GDM1 (cell line): ENCODE measurements at places on chromosomes 11 and 22.

- no peak for DNase-seq
Observed at GRCh38 chr11:6219359-6219758, 14.0 kb downstream of the C11orf42 start.

DNA sequence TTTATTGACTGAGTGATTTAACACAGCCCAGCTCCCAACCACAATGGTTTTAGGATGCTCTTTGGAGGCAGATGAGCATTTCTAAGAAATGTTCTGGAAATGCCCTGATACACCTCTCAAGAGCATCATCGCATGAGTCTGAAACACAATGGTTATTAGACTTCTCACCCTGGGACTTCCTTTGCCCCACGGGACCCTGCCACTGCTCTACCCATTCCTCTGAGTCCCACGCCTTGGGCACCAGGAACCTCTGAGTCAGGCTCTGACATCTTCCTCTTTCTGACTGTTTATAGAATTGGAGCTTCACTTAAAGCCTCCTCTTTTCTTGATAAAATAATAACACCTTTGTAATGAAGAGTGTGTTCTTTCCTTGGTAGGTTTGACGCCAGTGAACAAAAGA is 85.6 kb upstream of the PARVA start:
- DNase-seq = no peak

DNA sequence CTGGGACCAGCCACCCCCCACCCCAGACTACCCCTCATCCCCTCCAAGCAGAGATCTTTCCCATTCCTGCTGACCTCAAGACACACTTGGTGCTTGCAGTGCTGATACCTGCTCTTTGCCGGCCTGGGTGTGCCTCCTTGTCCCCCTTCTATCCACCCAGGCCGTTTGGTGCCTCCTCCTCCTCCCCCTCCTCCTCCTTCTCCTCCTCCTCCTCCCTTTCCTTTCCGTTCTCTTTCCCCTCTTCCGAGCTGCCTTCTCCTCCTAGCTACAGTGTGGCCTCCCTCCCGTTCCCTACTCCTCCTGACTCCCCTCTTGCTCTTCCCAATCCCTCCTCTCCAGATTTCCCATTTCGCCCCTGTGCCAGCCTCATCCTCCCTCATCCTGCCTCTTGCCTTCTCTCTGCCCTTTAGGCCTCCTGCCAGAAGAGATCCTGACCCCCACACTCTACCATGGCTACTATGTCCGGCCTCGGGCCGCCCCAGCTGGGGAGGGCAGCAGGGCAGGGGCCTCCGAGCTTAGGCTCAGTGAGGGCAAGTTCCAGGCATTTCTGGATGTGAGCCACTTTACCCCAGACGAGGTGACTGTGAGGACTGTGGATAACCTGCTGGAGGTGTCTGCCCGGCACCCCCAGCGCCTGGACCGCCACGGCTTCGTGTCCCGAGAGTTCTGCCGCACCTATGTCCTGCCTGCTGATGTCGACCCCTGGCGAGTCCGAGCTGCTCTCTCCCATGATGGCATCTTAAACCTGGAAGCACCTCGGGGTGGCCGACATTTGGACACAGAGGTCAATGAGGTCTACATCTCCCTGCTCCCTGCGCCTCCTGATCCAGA is 712 bp downstream of the HSPB2 start:
- no peak for DNase-seq

GRCh38 chr11:132094598-132094997 is 724.2 kb downstream of the NTM start:
- no peak for DNase-seq

GRCh38 chr22:47294576-47294975 is 532.1 kb downstream of the TBC1D22A start:
- DNase-seq = no peak

DNA sequence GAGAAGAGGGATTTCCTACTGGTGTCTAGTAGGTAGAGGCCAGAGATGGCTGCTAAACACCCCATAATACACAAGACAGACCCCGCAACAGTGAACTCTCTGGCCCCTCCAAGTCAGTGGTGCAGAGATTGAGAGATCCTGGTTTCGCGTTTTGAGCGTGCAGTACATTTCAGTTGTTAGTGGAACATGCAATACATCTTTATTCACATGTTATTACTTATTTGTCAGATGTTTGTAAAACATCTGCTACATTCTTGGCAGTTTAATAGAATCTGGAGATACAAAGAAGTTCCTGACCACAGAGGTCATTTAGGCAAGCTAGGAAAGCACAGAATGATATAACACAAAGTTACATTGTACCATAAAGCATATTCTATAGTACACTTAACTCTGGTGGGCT is 41.5 kb downstream of the ST3GAL4 start:
- DNase-seq = no peak

DNA sequence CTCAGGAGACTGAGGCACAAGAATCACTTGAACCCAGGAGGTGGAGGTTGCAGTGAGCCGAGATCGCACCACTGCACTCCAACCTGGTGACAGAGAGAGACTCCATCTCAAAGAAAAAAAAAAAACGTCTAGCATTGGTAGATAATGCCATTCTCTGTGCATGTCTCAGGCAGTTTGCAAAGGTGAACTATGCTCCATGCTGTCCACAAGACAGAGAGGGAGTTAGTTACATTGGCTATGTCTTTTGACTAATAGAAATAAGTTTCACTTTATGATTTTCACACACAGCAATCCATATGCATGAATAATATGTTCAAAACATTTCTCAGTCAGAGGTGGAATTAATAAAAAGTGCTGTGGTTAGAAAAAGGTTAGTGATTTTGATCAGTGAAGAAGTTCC is 591.4 kb downstream of the ETS1 start:
- no peak for DNase-seq

GRCh38 chr22:41913040-41913719 is 1.7 kb downstream of the SHISA8 start:
- DNase-seq = no peak

DNA sequence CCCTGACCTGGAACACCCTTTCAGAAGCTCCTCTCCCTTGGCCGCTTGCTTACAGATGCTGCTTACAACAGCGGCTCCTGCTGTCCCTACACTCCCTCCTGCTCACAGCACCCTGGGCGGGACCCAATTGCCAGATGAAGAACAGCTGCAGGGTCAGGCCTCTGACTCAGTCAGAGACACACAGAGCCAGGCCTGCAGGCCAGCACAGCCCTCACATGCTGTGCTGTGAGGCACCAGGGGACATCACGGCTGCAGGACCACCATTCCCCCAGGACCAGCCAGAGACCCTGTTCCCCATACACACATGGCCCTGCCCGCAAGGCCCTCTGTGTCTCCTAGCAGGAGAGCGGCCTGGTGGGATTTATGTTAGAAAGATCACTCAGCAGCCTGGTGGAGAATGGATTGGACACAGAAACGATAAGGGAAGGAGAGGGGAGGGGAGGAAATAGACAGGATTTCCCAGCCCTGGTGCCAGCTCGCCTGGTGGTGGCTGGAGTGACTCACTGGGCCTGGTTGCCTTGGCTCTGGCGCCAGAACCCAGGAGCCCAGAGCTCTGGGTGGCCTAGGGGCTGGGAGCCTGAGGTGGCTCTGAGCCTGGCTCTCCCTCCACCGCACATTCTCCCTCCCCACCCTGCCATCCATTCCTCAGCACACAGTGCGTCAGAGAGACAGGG is 6.7 kb downstream of the CAPN5 start:
- DNase-seq = no peak

GRCh38 chr22:33921525-33922348 is 1.5 kb upstream of the LARGE1 start:
- no peak for DNase-seq

GRCh38 chr11:36500315-36500721 is 9.8 kb downstream of the TRAF6 start:
- DNase-seq = no peak

DNA sequence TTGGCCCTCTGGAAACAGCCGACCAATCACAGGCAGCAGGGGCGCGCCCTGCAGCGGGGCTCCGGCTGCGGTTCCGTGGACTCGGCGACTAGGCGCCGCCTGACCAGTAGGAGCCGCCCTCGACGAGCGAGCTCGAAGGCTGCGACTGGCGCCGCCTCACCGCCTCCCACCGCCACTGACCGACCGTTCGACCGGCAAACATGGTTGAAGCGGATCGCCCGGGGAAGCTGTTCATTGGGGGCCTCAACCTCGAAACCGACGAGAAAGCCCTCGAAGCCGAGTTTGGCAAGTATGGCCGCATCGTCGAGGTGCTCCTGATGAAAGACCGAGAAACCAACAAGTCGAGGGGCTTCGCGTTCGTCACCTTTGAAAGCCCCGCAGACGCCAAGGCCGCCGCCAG is at the start of gene RBMXL2:
Gene RBMXL2 (plus strand): TSS at position 78 of the 400 bp plus-strand sequence. CDS start 123 bp downstream, at position 201.
- no peak for DNase-seq

GRCh38 chr11:60375316-60375715 is 3.0 kb upstream of the MS4A7 start:
- no peak for DNase-seq

DNA sequence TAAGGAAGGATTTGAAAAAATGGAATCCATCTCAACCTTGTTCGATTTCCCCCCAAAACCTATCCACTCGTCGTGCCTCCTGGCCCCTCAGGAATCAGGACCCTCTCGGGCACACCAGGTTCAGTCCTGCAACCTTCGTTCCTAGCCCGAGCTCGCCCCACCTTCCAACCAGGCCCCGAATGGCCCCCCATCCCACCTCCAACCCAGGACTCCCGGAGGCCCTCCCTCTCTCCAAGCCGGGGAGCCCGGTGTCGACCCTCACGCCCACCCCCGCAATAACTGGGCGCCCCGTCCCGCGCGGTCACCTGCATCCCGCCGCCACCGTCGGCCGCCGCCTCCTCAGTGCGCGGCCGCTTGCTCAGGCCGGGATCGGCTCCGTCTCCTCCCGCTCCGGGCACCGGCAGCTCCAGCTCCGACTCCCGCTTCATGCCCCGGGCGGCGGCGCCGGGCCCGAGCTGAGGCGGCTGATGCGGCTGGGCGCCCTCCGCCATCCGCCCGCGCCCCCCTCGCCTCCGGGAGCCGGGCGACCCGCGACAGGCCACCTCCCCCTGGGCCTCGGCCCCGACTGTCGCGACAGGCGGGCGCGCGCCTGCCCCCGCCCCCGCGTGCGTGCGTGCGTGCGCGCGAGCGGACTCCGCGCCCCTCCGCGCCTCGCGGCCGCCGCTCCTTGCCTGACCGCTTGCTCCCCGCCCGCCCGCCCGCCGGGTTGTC is 534 bp downstream of the RBFOX2 start:
- no peak for DNase-seq

DNA sequence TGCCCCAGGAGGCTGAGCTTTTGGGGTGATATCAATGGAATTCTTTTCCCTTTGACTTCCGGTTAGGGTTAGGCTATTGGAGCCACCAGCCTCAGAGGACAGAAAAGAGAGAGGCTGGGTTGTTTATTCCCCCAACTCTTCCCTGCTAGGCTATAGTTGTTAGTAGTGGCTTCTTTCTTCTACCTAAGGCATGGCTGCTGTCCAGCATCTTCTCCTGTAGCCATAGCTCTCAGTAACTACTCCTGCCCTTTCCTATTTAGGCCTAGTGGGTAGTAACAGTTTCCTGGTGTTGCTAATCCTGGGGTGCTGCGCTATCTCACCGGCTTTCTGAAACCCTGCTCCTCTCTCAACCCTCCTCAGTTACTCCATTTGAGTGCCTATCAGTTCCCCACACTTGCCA is 184.9 kb downstream of the TENM4 start:
- no peak for DNase-seq

- DNase-seq = no peak
Observed at GRCh38 chr22:40009292-40009774, 14.6 kb downstream of the FAM83F start.

DNA sequence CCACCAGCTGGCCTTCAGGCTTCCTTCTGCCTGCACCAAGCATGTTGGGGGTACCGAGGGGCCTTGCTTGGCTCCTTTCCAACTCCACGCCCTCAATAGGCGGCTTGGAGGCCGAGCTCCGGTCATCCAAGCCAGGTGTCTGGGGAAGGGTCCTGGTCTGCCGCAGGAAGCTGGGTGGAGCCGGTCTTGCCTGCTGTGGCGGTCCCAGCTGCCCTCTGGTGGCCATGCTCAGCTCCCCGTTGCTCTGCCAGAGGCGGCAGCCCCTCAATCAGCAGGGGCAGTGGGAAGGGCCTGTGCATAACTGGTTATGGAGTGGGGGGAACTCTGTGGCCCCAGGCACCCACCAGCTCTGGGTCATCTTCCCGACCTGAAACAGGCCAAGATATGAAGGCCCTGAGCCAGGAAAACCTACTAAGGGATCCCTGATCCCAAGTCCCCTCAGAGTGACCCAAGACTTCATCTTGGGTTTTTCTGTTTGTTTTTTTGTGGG is 3.2 kb downstream of the ARVCF start:
- peak; percentile 26 for DNase-seq

- no peak for DNase-seq
Observed at GRCh38 chr11:64357446-64357845, 1.5 kb upstream of the RPS6KA4 start.

DNA sequence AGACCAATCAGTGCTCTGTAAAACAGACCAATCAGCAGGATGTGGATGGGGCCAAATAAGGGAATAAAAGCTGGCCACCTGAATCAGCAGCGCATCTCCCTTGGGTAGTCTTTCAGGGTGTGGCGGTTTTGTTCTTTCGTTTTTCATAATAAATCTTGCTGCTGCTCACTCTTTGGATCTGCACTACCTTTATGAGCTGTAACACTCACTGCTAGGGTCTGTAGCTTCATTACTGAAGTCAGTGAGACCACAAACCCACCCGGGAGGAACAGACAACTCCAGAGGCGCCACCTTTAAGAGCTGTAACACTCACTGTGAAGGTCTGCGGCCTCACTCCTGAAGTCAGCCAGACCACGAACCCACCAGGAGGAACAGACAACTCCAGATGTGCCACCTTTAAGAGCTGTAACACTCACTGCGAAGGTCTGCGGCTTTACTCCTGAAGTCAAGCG is 175.5 kb upstream of the PDGFD start:
- no peak for DNase-seq

GRCh38 chr11:2207773-2208621 is 36.4 kb upstream of the TH start:
- DNase-seq = no peak

GRCh38 chr11:125348674-125349309 is 147.3 kb downstream of the FEZ1 start:
- DNase-seq = no peak

DNA sequence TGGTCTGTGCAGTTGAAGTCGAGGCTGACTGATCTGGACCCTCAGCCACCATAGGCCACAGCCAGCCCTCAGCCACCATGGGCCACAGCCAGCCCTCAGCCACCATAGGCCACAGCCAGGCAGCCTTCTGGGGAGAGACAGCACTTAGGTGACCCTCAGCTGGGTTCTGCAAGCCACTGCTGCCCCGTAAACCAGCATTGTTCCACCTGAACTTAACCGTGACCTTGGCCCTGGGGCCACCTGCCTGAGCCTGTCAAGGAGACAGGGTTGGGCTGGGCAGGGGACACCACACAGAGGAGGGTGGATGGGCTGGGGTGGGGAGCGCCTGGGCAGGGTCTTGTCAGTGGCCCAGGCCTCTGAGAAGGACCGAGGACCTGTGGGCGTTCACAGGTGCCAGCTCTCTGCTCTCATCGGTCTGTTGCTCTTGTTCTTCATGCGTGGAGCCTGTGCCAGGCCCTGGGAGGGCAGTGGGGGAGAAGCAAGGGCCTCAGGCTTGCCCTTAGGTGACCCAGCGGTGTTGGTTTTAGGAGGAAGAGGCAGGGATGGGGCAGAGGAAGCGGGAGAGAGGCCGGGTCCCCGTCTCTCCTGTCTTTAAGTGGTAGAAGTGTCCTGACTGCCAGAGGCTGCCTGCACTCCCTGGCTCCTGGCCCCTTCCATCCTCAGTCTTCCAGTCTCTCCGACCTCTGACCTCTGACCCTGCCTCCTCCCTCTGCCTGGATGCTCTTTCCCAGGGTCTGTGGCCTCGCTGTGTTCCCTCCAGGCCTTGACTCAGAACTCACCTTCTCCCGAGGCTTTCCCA is 36.9 kb downstream of the GRAMD4 start:
- no peak for DNase-seq
